Effector memory CD8-positive, alpha-beta T cell (primary cell): ENCODE measurements at places on chromosomes 13 and 19.
A peak's percentile ranks its signal among the peaks of the same experiment; 100 is the strongest.

DNA sequence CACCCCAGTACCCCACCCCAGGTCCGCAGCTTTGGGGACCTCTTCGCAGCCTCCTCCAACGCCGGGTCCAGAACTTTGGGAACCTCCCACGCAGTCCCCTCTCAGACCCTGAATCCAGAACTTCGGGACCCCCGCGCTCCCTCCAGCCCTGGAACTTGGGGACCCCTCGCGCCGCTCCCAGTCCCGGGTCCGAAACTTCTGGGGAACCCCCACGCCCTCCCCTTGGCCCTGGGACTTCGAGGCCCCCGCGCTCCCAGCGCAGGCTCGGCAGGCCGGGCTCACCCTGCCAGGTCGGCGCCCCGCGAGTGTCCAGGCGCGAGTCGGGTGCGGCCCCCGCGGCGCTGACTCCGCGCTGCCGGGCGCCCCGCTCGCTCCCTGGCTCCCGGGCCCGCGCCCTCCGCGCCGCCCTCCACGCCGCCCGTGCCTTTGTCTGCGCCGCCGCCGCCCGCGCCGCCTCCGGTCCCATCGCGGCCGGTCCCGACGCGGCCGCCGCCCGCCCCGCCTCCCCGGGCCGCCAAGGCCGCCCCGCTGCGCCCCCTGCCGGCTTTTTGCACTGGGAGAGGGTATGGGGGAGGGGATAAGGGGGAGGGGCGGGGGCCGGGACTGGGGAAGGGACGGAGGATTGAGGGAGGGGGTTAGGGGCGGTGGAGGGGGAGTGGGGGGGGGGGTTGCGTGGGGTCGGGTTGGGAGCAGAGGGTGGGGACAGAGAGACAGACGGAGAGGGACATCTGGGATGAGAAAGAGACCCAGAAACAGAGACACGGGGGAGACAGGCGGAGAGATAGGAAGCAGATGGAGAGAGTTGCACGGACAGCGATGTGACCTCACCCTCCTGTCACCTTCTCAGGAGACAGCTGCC lies at the start of gene HOMER3:
HOMER3 (minus strand) TSS at position 449 of the 859 bp plus-strand sequence. CDS start 2,235 bp downstream, outside the sequence.
- peak; percentile 54 for DNase-seq

DNA sequence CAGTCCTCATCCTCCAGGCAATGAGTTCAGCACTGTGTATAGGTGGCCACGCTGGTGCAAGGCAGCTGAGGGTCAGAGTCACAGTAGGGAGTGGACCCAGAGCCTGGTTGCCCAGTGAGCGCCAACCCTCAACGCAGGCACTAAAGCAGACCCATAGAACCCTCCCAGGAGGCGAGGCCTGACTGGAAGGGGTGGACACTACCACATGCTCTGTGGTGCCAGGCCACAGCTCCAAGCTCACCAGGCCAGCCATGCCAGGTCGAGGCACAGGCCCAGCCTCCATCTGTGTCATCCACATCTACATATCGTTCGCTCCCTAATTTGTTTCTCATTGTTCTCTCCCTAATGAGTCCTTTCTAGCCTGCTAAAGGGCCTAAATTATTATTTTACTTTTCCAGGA lies 165.8 kb upstream of the GPR12 start:
- no peak for DNase-seq

GRCh38 chr19:18650468-18651041 lies 13.7 kb downstream of the KLHL26 start:
- DNase-seq, result no peak

GRCh38 chr13:84126671-84127171 lies 244.4 kb upstream of the SLITRK1 start:
- peak; percentile 23 for DNase-seq

GRCh38 chr19:647566-648284 lies 8.0 kb downstream of the FGF22 start:
- DNase-seq, result no peak

- DNase-seq, result peak; percentile 5
These were observed 170.9 kb downstream of the LACC1 start for GRCh38 chr13:44050450-44051063.

- DNase-seq, result no peak
These were observed 40.3 kb upstream of the UFM1 start for GRCh38 chr13:38309397-38309796.

DNA sequence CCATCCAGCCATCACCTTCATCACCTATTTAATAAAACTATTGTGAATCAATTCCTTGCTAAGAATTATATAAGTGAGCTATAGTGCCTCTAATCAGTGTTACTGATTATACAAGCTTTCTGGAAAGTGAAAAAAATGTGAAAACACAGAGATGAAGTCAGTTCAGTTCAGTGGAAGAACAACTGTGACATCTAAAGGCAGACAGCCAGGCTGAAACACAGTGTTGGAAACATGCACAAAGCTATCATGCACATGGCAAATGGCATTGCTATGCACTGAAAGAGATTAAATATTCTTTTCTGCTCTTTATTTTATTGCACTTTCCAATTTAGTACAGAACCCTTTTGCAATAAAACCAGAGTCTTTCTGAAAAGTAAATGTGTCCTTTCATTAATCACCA lies 294.0 kb downstream of the RBM26 start:
- no peak for DNase-seq

DNA sequence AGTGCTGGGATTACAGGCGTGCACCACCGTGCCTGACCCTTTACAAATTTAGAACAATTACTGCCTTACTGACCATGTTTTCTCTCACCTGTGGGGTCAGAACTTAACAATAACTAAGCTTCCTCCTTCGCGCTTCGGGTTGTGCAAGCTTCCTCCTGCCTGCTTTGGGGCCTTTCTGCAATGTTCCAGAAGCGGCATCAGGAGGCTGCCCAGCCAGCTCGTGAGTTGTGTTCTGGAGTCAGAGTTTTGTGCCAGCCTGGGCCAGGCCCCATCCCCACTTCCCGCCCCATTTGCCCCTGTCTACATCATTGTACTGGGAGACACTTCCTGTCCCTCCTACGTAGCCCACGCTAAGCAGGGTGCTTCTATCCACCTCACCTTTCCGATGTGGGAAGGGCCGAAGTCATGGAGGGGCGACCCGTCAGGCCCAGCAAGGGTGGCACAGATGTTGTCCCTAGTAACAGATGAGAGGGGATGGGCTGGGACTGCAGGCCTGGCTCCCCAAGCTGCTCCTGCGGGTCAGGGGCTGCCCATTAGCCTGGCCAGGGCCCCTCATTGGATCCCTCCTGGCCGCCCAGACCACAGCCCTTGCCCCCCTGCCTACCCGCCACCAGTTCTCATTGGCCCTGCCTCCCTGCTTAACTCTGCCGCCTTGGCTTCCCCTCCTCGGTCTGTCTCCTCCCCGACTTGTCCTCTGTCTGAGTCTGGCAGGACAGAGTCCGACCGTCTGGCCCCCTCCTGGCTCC lies 13.4 kb downstream of the UHRF1 start:
- DNase-seq, result no peak

DNA sequence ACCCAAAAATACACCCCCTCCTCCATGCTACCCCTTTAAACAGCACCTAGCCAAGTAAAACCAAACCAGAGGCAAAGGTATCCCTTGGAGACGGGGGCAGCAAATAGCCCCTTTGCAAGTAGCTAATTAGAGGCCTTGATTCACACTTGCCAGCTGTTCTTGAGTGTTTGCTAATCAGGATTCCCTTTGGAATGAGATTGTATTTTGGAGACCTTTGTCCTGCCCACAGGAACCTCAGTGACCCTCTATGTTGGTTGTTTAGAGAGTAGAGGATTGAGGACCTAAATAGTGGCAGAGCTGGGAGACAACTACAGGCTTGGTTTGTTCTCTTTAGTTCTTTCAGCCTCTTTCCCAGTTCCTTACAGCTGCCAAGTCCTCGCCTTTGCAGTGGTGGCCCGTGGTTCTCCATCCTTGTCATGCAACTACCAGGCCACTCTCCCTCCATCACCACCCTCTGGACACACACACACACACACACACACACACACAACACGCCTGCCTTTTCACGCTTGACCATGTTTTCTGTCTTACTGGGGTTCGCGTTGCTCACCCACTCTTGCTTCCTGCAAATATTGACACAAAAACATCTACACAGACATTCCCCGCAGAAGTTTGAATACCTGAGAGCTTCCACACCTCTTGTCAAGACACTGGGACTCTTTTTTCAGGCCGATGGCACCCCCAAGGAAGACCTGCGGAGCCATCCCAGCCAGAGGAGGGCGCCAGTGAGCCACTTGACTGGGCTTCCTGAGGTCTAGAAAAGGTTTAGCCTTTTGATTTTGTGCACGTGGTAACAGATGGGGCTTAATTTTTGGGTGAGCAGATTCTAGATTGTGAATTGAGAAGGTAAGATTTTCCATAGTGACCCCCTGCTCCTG lies 80.0 kb upstream of the GPR183 start:
- DNase-seq, result peak; percentile 77

- no peak for DNase-seq
These were observed 11.5 kb downstream of the PTPRS start for GRCh38 chr19:5329141-5329540.

DNA sequence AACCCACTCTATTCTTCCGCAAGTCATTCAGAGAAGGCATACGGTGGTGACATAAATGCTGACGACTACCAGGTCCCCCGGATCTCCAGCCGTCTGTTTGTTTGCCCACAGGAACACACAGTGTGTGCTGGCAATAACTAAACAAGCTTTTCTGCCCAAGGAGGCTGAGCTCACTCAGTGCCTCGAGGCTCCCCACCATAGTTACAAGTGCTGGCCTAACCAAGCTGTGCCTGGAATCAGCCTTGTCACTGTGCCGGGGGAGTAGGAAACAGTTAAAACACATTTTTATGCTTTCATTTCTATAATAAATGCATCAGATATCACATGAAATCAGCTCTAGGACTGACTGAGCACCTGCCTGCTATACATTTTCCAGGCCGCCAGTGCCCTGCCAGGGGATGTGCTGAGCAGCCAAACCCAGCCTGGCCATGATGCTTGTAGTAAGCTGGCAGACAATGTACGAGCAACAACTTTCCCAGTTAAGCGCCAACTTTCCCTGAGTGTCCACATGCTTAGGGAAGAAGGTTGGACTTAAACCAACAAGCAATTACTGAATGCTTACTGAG lies 28.1 kb downstream of the BRD4 start:
- no peak for DNase-seq

- DNase-seq, result no peak
These were observed 182.3 kb upstream of the KLF12 start for GRCh38 chr13:74316547-74316946.

- no peak for DNase-seq
These were observed 546.6 kb downstream of the KCTD12 start for GRCh38 chr13:76339649-76340048.

GRCh38 chr13:80955501-80955900 lies 614.6 kb upstream of the SPRY2 start:
- no peak for DNase-seq

DNA sequence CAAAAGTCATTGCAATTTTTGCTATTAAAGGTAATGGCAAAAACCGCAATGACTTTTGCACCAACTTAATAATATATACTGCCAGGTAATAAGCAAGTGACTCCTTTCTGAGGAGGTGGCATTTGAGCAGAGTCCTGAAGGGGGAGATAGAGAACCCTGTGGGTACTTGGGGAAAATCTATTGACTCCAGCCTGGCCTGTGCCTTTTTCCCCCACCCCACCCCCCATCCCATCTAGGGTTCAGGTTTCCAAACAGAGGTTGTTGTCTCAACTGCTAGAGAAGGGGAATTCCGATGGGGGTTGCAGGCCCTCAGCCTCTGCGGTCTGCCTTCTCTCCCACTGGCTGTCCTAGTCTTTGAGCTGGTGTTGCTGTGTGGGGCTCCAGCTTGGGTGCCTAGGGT lies 11.5 kb downstream of the S1PR2 start:
- DNase-seq, result peak; percentile 21

DNA sequence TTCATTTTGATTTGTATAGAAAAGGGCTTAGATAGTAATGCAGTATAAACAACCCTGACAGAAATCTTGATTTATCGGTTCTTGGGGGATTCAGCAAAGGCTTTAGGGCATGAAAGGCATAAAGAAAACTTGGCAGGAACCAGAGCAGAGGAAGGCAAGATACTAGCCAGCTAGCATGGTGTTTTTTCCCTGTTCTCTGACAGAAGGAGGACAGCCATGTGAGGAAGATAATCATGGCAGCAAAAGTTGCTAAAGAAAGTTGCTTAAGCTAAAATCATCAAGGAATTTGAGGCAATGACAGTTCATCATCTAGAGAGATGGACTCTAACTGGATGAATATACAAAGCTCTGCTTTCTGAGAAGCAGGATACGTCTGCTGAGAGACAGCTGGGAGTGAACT lies 294.1 kb downstream of the KCNRG start:
- DNase-seq, result no peak

- no peak for DNase-seq
These were observed 9.6 kb upstream of the NFIC start for GRCh38 chr19:3356805-3357204.

DNA sequence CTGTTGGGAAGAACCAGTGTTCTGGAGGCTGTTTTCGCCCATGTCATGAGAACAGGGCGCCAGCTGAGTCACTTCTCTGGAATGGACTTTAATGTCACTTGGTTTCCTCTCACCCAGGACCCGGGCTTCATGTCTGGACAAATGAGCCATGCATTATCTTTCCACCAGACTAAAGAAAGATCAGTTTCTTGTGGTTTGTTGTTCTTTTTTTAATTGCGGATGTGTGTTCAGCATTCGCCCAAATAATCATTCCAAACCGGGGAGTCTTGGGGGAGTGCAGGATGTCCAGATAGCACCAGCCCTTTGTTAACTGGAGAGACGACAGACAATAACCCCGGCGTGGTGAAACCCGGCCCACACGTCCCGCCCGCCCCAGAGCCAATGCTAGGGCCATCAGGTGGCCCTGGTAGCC lies 102.5 kb downstream of the COL4A2 start:
- no peak for DNase-seq

DNA sequence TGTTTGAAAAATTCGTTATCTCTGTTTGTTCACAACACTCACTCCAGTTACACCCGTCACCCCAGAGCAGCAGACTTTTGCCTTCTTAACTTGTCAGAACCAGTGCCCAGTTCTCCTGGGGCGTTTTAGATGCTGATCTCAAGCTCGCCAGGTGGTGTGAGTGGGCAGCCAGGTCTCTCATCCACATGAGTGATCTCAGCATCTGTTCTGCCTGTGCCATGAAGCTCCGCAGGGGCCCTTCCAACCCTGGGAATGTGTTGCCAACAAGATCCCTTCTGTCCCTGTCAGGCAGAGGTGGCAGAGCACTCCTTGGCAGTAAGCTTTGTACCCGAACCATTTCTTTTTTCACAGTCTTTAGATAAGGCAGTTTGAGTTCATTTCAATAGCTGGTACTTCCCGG lies 896.5 kb downstream of the UQCRFS1 start:
- DNase-seq, result no peak
